ENCODE measurements at places on chromosomes 13 and 19.
A peak's percentile ranks its signal among the peaks of the same experiment; 100 is the strongest.

DNA sequence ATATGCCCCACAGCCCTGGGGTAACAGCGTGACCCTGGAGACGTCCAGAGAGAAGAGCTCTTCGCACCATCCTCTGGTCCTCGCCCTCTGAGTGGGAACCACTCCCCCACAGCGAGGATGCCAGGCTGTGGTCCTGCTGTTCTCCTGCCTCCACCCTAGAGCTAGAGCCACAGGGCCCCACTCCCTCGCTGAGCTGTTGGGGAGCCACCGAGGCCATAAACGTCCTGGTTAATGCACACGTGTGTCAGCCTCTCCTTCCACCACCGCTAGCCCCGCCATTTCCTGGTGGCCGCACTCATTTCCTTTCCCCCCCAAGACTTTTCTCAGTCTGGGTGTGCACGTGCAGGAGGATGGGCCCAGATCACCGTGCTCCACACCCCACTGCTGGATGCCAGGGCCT lies 11.5 kb downstream of the CEACAM16 start:
- DNase-seq: no peak

GRCh38 chr13:109297628-109298027 lies 488.8 kb downstream of the IRS2 start:
- no peak for DNase-seq

DNA sequence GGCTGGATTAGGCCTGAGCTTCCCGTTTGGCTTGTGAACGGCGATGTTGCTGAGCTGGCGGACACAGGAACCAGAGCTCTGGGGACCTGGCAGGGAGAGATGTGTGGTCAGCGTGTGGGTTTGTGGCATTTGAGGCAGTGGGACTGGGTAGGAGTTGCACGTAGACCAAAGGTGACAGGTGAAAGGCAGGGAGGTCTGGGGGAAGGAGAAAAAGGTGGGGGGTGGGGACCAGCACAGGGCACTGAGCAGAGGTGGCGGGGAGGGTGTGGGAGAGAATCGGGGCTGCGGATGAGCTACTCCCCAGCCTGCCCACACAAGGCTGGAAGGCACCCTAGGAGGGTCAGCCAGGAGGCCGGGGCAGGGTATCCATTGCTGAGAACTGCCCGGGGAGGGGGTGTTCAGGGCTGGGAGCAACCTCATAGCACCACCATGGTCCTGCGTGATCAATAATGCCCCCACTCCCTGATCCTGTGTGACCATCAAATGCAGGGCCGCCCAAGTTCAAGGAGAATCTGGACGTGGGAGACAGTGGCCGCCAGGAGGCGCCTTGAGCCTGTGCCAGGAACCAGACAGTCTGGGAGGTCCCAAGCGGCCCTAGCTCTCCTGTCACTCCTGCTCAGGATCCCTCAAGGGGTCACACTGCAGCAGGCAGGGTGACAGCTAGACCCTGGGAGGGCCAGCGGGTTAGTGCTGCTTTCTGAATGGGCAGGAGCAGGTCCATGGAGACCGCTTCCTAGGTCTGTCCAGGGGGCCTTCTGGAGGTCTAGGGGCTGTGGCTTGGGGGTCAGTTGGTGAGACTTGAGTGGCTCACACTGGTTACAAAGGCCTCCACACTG lies 12.8 kb upstream of the SELENOW start:
- peak; percentile 20 for DNase-seq

GRCh38 chr13:67147342-67148133 lies 82.6 kb downstream of the PCDH9 start:
- DNase-seq: no peak

GRCh38 chr13:51349016-51349415 lies 9.5 kb downstream of the SERPINE3 start:
- DNase-seq: no peak

- DNase-seq: no peak
These were observed 127.1 kb upstream of the SPACA7 start for GRCh38 chr13:112248862-112249592.

- no peak for DNase-seq
These were observed 7.1 kb upstream of the DOCK9 start for GRCh38 chr13:98984983-98985382.

DNA sequence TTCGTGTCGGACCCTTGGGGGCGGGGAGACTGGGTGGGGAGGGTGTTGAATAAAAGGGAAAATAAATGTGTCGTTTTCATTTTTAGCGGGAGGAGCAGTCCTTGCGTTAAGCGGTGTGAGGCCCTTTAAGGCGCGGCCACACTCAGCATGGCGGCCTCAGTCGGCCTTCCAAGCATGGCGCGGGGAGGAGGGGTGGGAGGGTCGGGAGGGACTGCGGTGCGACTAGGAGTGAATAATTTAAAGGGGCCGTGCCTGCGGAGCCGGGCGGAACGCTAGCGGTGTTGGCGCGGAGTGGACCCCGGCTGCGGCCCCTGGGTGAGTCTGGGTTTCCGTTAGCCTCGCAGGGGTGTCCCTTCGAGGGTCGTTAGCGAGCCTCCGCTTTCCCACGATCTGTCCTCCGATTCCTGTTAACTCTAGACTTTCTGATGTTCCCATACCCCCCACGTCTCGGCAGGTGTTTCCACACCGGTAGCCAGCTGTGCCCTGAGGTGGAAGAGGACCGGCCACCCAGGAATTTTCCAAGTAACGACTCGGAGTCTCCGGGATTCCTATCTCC lies 1.5 kb upstream of the PNPLA6 start:
- DNase-seq: peak; percentile 82

- peak; percentile 93 for DNase-seq
These were observed 5.7 kb upstream of the FOXO1 start for GRCh38 chr13:40671956-40672764.

Measured in hematopoietic multipotent progenitor cell treated with erythropoietin and hydrocortisone succinate and interleukin-3 and kit ligand, for 17 days (in vitro differentiated cells).